ENCODE measurements at places on chromosomes 2 and 18.

- DNase-seq = peak; percentile 71
Observed at GRCh38 chr2:64214281-64215115, 70.3 kb upstream of the PELI1 start.

DNA sequence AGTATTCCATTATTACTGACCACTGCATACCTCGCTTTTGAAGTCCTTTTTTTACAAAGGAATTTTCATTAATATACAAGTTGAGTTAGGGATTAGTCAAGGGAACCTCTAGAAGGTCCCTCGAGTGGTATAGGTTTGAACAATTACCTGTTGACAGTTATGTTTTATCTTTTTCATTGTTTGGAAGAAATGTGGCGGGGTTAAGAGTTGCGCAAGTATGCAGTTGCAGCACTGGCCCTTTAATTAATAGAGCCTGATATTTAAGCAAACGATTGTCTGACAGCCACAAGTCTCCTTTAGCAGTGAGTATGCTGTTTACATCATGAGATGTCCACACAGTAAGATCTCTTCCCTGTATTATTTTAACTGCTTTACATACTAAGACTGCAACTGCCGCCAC is 24.3 kb downstream of the KYNU start:
- no peak for DNase-seq

GRCh38 chr2:168758970-168759820 is 43.2 kb upstream of the NOSTRIN start:
- DNase-seq = peak; percentile 71

DNA sequence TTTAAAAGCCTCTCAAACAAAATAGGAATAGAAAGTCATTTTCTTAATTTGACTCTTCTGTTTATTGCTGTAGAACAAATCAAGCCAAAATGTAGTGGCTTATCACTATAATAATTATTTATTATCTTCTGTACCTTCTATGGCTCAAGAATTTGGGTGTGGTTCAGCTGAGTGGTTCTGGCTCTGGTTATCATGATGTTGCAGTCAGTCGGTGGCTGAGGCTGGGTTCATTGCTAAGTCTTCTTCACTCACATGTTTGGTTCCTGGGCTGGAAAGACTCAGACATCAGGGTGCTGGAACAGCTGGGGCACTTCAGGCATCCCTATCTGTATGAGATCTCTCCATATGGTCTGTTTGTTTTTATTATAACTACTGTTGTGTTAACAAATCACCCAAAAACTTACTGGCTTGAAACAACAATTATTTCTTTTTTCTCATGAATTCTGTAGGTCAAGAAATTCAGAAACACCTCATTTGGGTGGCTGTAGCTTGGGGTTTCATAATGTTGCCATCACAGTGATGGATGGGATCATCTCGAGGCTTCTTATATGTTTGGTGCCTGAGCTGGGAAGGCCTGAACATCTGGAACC is 242.6 kb upstream of the FBXO11 start:
- no peak for DNase-seq

GRCh38 chr18:45976974-45977373 is 9.8 kb upstream of the EPG5 start:
- DNase-seq = no peak

GRCh38 chr18:74714791-74715190 is 117.1 kb downstream of the ZNF407 start:
- DNase-seq = no peak

- DNase-seq = peak; percentile 6
Observed at GRCh38 chr2:81901017-81901416, 1596.5 kb upstream of the LRRTM1 start.

DNA sequence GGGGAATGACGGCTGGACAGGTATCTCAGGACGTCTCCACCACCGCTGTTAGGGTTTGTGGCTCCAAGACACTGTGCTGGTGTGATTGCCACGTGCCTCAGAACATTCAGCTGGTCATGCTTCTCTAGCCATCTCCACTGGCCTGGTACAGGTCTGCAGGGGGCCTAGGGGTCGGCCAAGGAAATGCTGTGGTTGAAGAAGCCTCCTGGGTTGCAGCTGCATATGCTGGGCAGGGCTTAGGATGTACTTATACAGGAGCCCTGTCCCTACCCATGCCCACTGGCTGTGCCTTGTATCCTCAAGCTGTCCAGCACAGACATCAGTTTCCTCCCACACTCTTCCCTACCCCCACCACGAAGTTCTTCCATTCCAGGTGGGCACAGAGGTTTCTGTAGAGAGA is 64.1 kb downstream of the NPPC start:
- no peak for DNase-seq

- DNase-seq = no peak
Observed at GRCh38 chr2:136310797-136311603, 193.1 kb upstream of the CXCR4 start.

- no peak for DNase-seq
Observed at GRCh38 chr2:45397292-45397691, 213.8 kb downstream of the SRBD1 start.

DNA sequence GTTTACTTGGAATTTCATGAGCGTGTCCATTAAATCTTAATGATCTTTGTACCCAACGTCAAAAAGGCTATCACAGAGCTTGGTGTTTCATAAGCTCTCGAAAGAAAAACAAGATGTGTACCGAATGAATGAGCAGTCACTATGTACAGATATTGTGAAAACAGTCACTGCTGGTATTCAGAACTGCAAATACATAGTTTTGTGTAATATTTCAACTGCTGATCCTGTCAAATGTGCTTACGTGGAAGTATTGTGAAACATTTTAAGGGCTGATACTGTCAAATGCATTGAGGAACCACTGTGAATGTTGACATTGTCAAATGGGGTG is 184.2 kb upstream of the KLHL29 start:
- no peak for DNase-seq

DNA sequence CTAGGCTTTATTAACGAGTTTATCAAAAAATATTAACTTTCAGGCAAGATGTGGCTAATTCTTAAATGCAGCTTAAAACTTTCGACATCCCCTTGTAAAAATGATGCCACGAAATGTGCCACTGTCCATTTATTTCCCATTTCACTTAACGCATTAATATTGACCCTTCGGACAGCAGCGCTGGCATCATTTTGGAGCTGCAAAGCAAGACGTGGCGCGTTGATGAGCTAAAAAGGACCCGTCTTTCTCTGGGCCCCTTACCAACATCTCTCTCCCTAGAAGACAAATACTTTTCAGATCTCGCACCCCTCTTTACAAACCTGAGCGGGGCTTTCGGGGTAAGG is 367.9 kb downstream of the MTX2 start:
- DNase-seq = no peak

- no peak for DNase-seq
Observed at GRCh38 chr18:48627216-48627615, 88.4 kb downstream of the CTIF start.

- peak; percentile 88 for DNase-seq
Observed at GRCh38 chr2:241609859-241610793, 26.8 kb downstream of the THAP4 start.

- peak; percentile 18 for DNase-seq
Observed at GRCh38 chr18:13530879-13531387, 195.4 kb downstream of the FAM210A start.

DNA sequence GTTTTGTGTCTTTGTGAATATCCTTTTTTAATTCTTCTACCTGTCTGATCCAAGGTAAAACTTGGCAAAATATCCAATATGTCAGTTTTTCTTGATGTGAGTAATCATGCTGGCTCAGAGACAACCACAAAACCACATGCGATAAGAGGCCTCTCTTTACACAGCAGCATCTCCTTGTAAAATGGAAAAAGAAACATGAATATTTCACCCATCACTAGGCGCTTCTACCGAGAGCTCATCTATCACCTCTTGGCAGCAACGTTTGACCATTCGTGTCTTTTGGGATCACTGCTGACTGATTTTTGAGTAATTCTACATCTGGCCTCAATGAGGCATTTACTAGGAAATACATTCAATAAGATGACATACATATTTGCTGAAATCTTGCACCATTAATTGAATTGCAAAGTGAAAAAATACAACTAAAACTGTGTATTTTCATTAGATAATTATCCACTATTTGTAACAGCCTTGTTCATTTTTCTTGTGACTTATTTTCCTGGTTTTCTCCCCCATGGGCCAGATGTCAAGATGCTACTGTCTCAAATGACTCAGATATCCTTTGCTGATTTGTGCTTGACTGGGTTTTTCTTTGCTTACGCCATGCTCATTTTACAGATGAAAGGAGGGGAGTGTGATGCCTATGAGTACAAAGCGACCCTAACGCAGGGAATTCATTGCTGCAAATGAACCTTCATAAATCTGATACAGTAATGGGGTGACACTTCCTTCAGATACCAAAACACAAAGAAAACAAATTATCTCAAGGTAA is 467.5 kb downstream of the FBXO15 start:
- DNase-seq = no peak

- no peak for DNase-seq
Observed at GRCh38 chr2:9974343-9974742, 22.9 kb downstream of the GRHL1 start.

DNA sequence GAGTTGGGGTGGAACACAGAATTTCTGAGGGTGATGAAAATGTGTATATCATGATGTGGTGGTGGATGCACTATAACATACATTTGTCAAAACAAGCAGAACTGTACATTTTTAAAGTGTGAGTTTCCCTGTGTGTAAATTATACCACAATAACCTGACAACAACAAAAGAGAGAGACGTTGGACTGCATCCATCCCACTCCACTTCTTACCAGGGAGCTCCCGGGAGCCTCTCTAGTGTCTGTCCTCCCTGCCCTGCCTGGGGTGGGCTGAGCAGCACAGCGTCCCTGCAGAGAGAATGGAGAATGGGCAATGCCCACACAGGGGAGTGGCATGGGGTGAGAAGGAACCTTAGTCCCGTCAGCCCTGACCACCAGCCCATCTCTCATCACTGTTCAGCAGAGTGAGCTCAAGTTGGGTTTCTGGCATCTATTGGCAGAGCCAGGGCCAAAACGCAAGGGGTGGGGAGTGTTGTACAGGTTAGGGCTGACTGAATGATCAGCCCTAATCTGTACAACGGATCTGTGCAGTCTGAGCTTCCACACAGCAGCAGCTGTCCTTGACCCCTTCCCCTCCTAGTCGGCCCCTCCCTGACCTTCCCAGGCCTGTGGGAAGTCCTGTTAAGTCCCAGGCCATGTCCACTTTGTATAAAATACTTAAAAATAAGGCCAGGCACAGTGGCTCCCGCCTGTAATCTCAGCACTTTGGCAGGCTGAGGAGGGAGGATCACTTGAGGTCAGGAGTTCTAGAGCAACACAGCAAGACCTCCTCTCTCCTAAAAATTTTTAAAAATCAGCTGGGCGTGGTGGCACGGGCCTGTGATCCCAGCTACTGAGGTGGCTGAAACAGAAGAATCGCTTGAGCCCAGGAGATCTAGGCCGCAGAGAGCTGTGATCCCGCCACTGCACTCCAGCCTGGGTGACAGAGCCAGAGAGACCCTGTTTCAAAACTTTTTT is 3.3 kb upstream of the PROC start:
- no peak for DNase-seq

DNA sequence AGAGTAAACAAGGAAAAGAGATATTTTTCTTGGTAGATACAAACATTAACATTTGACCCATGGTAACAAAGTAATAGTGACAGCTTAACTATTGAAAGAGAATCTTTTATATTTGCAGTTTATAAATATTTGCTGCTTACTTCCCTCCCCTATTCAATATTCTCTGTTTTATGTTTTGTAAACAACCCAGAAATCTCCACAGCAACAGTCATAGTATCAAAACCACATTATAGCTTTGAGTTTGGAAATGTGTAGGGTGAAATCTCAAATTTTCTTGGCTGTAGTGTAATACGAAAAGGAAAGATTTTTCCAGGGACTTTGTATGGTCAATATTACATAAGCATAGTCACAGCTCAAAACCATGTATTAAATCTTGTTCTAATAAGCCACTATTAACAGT is 511.2 kb downstream of the METTL4 start:
- no peak for DNase-seq

GRCh38 chr2:45450634-45451033 is 160.4 kb downstream of the SRBD1 start:
- DNase-seq = no peak

DNA sequence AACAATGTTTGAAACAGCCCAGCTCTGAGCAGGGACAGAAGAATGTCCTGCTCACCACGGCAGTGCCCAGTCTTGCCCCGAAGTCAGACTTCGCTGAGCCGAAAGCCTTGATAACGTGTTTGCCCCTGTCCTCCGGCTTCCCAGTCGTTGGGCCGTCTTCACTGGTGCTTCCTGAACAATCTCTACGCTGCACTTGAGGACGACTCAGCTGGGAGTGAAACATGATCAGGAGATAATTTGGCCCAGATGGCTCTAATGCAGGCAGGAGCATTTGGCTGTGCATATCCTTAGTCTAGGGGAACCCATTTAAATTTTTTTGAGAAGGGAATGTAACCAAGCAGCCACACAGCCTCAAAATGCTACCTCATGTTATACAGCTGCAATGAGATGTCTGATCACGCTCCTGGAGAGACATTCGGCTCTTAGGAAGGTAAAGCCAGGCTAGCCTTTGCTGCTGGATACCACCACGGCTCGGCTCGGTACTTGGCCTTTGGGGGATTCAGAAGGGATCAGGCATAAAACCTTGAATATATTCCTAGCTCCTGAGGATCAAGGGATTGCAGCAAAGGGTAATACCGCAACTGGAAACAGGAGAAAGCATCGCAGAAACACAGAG is 43.6 kb downstream of the FECH start:
- no peak for DNase-seq

DNA sequence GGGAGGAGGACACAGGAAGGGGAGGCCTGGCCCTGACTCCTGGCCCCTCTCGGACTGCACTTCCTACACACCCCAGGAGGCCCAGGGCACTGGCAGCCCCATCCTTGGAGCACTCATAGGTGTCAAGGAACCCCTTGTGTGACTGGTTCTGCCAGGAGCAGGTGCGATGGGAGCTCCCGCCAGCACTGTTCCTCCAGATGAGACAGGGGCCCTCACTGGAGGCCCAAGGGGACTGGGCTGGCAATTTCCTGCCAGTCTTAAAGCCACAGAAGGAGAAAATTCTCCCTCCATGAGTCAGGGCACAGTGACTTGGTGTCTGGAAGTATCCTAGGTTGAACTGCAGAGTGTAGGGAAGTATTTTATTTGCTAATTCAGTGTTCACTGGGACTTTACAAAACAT is 42.8 kb upstream of the MAL start:
- DNase-seq = no peak

DNA sequence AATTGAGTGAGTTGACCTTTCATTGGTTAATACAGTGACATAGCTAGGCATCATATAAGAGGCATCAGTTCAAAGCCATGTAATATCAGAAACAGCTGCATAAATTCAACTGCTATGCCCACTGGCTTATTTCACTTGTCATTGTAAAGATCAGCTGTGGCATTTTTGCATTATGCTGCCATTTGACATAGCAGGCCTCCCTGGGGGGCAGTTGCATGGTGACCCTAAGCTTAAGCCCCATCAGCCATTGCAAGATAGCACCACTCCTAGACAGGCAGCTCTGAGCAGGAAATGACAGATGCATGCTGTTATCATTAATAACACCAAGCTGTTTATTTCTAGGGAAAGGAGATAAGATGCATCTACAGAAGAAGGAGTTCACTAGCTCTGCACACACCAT is 233.4 kb upstream of the CNTNAP5 start:
- DNase-seq = no peak

- no peak for DNase-seq
Observed at GRCh38 chr2:150191349-150191748, 296.1 kb downstream of the RND3 start.

GRCh38 chr2:26846334-26847306 is 1.3 kb upstream of the DPYSL5 start:
- peak; percentile 77 for DNase-seq

- no peak for DNase-seq
Observed at GRCh38 chr2:61431345-61431744, 39.5 kb downstream of the USP34 start.

GRCh38 chr2:45897842-45898241 is 246.4 kb downstream of the PRKCE start:
- no peak for DNase-seq

All from NAMALWA (cell line).